ENCODE measurements at places on chromosomes 1 and 21.
A peak's percentile ranks its signal among the peaks of the same experiment; 100 is the strongest.

GRCh38 chr1:78370779-78371482 lies 119.8 kb upstream of the PTGFR start:
- no peak for DNase-seq

GRCh38 chr1:43841321-43842174 lies 92.1 kb upstream of the ARTN start:
- DNase-seq, result no peak

- DNase-seq, result peak; percentile 55
Observed at GRCh38 chr1:233440951-233441401, 113.5 kb downstream of the MAP3K21 start.

GRCh38 chr1:70948396-70949017 lies 99.1 kb downstream of the PTGER3 start:
- no peak for DNase-seq

GRCh38 chr1:116262995-116263385 lies 110.1 kb upstream of the ATP1A1 start:
- no peak for DNase-seq

GRCh38 chr1:18491168-18491567 lies 10.4 kb downstream of the KLHDC7A start:
- no peak for DNase-seq

GRCh38 chr1:198481661-198482060 lies 58.8 kb downstream of the ATP6V1G3 start:
- DNase-seq, result no peak

DNA sequence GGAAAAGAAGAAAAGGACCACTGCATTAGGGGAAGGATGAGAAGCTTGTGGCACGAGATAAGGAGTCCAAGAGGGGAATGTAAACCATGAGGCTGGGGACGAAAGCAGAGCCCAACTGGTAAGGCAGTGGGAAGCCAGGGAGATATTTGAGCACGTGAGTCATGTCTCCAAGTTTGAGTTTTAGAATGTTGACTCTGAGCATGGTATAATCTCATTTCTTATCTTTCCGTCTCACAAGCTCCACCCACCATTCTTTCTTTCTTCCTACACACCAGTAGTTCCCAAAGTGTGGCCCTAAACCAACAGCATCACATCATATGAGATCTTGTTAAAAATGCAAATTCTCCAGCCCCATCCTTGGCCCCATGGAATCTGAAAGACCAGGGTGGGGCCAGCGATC lies 145.3 kb downstream of the PLPP3 start:
- no peak for DNase-seq

- no peak for DNase-seq
Observed at GRCh38 chr1:55588309-55588708, 373.1 kb upstream of the USP24 start.

DNA sequence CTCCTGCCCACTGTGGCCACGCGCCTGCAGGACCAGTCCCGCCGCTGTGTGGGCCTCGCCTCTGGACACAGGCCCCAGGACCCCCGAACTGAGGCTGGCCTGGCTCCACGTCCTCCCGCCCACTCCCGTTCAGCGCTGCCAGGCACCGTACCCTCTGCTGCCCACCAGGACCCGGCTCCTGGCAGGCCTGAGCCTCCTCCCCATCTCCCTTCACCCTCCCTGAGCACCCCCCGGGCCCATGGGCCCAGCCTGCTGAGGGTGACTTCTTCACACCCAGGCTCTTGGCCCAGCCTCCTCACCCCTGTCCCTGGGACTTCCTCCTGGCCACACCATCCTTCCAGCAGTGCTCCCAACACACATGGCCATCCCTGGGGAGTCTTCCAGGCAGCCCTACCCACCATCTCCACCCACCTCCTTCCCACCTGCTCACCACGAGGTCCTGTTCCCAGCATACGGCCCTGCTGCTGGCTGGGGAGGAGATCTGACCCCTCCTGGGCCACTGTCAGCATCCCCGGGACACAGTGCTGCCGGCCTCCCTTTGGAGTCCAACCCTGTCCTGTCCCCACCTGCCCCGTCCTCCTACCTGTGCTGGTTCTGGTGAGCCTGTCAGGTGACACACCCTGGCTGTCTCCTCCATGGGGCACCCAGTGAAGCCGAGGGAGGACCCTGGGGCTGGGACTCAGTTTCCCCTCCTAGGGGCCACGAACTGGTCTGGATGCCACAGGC lies 53.7 kb downstream of the SLX9 start:
- DNase-seq, result no peak

DNA sequence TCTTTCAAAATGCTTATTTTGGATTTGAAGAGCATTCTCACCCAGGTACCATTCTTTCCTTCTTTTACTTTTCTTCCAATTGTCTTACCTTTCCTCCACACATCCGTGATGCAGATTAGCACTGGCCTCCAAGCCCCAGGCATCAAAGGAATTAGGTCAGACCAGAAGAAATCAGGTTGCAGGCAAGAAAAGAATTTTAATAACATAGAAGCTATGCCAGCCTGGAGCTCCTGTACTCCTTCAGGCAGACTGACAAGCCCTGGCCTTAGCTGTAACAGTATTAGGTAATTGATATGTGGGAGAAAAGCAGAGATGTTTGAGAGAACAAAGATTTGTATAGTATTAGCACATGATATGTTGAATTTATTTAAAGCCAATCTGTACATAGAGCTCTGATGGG lies 390.4 kb upstream of the ADGRL2 start:
- no peak for DNase-seq

DNA sequence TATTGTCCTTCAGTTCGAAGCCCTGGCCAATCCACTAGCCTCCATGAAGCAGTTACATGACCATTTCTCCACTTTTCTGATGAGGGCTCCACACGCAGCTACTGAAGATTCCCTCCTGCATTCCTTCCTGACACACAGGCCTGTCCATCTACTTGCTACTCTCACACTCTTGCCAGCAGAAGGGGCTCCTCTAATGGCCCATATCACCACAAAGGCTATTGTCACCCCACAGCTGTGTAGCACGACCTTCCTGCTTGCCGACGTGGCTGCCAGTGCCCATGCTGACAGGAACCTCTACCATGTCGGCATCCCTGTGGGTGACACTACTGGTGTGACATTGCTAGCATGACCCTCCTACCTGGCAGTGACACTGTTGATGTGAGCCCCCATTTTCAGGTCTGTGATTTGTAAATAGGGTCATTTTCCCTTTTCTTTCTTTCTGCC lies 1528.6 kb upstream of the TPTE start:
- DNase-seq, result no peak

GRCh38 chr1:18396247-18396980 lies 84.3 kb upstream of the KLHDC7A start:
- DNase-seq, result peak; percentile 84

GRCh38 chr1:174702011-174702410 lies 254.2 kb downstream of the GPR52 start:
- DNase-seq, result peak; percentile 8

DNA sequence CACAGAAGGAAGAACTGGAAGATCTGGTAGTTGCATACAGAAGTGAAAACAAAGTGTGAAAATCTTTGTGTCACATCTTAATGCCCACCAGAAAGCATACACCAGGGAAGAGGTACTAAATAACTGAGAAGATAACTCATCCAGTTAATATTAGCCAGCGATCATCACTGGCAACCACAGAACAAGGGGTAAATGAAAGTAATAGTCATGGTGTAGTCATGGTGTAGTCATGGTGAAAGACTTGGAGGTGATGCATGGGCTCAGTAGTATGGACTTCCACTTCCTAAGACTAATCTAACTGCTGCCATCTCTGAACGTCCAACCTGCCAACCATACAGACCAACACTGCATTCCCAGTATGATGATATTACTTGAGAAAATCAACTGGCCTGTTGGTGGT lies 481.2 kb upstream of the NR5A2 start:
- no peak for DNase-seq

GRCh38 chr1:165439330-165439729 lies 5.6 kb downstream of the RXRG start:
- no peak for DNase-seq

DNA sequence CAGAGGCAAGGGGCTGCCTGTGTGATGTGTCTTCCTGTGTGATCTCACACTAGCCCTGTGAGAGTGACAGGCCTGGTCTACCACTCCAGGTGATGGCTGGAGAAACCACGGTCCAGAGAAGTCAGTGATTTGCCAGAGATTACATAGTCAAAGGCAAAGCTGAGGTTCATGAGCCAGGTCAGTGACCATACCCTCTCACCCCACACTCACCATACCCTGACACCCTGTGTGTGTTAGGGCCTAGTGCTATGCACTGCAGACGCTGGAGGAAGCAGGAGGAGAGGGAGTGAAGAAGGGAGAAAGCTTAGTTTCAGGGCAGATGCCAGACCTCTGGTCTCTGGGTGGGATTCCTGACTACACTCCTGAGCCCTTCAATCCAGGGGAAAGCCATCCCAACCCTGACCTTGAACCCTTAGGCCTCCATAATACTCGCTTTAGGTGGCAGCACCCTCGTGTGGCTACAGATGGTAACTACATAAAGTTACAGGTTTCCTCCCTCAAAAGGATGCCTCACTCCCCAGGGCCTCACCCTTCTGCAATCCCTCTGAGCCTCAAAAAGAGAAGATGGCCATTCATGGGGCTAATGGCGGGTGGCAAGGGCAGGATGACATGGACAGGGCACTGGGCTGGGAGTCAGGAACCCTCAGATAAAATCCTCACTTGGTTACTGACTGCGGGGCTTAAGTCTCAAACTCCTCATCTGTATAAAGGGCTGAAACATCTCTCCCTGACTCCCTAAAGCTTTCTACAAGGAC lies 20.8 kb upstream of the SDC3 start:
- no peak for DNase-seq

- DNase-seq, result no peak
Observed at GRCh38 chr21:15130326-15130725, 65.5 kb upstream of the NRIP1 start.

GRCh38 chr1:27403065-27403726 lies 10.8 kb downstream of the GPR3 start:
- no peak for DNase-seq

DNA sequence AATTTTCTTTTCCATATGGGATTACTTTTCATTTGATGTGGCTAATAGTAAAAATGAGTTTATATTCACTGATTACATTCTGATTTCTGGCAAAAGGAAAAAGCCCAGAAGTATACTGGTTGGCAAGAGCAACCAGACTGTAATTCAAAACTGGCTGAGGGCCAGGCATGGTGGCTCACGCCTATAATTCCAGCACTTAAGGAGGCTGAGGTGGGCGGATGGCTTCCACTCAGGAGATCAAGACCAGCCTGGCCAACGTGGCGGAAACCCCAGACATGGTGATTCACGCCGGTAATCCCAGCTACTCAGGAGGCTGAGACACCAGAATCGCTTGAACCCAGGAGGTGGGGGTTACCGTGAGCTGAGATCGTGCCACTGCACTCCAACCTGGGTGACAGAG lies 14.5 kb downstream of the SYT11 start:
- peak; percentile 74 for DNase-seq

GRCh38 chr1:80894921-80895320 lies 905.8 kb upstream of the ADGRL2 start:
- no peak for DNase-seq

- DNase-seq, result no peak
Observed at GRCh38 chr1:78427506-78427905, 63.3 kb upstream of the PTGFR start.

GRCh38 chr1:204248954-204249353 lies 35.2 kb upstream of the GOLT1A start:
- no peak for DNase-seq

All from DMS79 treated with DMSO at 0.1 percent for 48 hours (cell line).